ENCODE measurements at places on chromosomes 2 and 18. TPM values are rescaled to one million over a fixed set of nuclear protein-coding genes. Genes with fewer than 3 reads are reported as not detected.

ACADL gene
- not detected for total RNA-seq

R3HDM1 gene
- total RNA-seq = 69.4 TPM

CYP27A1 gene
- not detected for total RNA-seq

DNA sequence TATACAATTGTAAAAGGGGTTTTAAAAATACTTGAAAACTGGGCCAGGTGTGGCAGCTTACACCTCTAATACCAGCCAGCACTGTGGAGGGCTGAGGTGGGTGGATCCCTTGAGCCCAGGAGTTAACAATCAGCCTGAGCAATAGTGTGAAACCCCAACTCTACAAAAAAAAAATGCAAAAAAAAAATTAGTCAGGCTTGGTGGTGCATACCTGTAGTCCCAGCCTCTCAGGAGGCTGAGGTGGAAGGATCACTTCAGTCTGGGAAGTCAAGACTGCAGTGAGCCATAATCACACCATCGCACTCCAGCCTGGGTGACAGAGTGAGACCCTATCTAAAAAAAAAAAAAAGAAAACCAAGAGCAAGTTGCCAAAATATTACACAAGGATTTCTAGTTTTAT is 182.7 kb downstream of the UBE2E3 start:
- no peaks in the 10 kb centered on the region for H3K27me3 ChIP-seq
- no peaks in the 10 kb centered on the region for H3K36me3 ChIP-seq
- H3K4me1 ChIP-seq = peaks cover 7% of the 10 kb centered on the region

GRCh38 chr2:215777465-215778044 is 235.8 kb downstream of the MREG start:
- H3K4me1 ChIP-seq = no peaks in the 10 kb centered on the region
- no peaks in the 10 kb centered on the region for H3K36me3 ChIP-seq
- no peak overlapping the region for H3K27ac ChIP-seq
- H3K27me3 ChIP-seq = no peaks in the 10 kb centered on the region
- no peak overlapping the region for H3K4me3 ChIP-seq

ERLEC1 gene
- 62.9 TPM for total RNA-seq

DNA sequence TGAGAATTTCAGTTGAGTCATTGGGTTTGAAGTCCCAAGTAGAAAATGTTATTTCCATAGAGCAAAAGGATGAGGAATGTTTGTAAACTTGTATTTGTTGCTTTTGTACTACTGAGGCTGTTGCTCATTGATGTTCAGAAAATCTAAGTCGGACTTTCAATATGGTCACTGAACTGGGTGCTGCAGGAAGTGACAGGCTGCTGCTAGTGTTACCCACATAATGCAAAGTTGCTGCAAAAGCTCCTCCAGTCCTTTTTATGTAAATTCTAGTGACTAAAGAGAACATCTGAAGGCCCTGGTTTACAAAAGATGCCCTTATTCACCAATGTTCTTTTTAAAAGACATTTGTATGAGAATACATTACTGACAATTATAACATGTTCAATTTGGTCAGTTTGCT is 131.1 kb upstream of the FAM98A start:
- no peaks in the 10 kb centered on the region for H3K4me1 ChIP-seq
- no peak overlapping the region for H3K4me3 ChIP-seq
- peak; percentile 28 for DNase-seq
- H3K27ac ChIP-seq = no peak overlapping the region

- no peaks in the 10 kb centered on the region for H3K27me3 ChIP-seq
- peaks cover 11% of the 10 kb centered on the region for H3K4me1 ChIP-seq
- no peak overlapping the region for H3K4me3 ChIP-seq
- no peak overlapping the region for H3K27ac ChIP-seq
- DNase-seq = no peak
Measured at GRCh38 chr2:234839285-234839684, 112.5 kb upstream of the SH3BP4 start.

GRCh38 chr2:170144761-170145160 is 33.2 kb upstream of the MYO3B start:
- H3K36me3 ChIP-seq = no peaks in the 10 kb centered on the region
- H3K27me3 ChIP-seq = no peaks in the 10 kb centered on the region
- peak overlapping the region; percentile 95 for H3K27ac ChIP-seq
- peak; percentile 68 for DNase-seq
- H3K4me3 ChIP-seq = peak overlapping the region; percentile 77

GRCh38 chr2:222982010-222982908 is 69.7 kb upstream of the KCNE4 start:
- H3K27me3 ChIP-seq = no peaks in the 10 kb centered on the region
- DNase-seq = peak; percentile 45
- no peaks in the 10 kb centered on the region for H3K36me3 ChIP-seq
- no peak overlapping the region for H3K27ac ChIP-seq
- H3K4me3 ChIP-seq = no peak overlapping the region

GRCh38 chr2:129006901-129007300 is 688.2 kb upstream of the HS6ST1 start:
- H3K36me3 ChIP-seq = no peaks in the 10 kb centered on the region
- peaks cover 6% of the 10 kb centered on the region for H3K4me1 ChIP-seq
- no peaks in the 10 kb centered on the region for H3K27me3 ChIP-seq
- no peak overlapping the region for H3K4me3 ChIP-seq
- no peak overlapping the region for H3K27ac ChIP-seq

SLC9A2 gene
- not detected for total RNA-seq
